ENCODE measurements at places on chromosomes 11 and 22.

DNA sequence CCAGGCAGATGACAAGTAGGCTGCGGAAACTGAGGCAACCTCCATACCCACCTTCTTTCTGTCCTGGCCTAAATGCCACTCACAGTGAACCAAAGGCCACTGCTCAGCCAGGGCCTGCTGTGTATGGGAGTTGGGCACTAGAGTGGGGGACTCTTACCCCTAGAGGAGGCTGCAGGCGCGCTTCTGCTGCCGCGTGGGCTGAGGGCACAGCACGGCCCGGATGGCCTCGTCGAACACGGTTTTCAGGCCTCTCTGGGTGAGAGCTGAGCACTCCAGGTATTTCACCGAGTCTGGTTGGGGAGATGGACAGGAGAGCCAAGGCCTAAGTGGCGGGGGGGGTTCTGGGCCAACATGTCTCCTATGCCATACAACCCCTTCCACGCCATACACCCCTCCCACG is 14.2 kb upstream of the SSTR3 start:
- no peak for DNase-seq

DNA sequence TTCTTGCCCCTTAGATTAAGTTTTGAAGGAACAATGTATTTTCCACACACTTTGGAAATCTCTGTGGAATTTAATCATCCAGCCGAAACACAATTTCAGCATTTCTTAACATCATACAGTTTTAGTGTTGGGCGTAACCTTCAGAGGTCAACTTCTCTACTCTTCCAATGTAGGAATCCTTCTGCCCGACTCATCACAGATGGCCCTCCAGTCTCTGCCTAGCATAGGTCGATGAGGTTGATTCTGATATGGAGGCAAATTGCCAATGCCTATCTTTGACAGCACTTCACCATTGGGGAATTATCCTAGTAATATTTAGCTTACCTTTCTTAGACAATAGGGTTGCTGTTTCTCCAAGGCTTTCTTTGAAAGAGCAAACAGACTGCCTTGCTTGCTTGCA is 175.7 kb upstream of the TTC12 start:
- no peak for DNase-seq

- no peak for DNase-seq
Observed at GRCh38 chr11:92969634-92970347, at the start of gene MTNR1B. MTNR1B (plus strand) TSS chr11:92969651; CDS start chr11:92969726, 75 bp downstream.

DNA sequence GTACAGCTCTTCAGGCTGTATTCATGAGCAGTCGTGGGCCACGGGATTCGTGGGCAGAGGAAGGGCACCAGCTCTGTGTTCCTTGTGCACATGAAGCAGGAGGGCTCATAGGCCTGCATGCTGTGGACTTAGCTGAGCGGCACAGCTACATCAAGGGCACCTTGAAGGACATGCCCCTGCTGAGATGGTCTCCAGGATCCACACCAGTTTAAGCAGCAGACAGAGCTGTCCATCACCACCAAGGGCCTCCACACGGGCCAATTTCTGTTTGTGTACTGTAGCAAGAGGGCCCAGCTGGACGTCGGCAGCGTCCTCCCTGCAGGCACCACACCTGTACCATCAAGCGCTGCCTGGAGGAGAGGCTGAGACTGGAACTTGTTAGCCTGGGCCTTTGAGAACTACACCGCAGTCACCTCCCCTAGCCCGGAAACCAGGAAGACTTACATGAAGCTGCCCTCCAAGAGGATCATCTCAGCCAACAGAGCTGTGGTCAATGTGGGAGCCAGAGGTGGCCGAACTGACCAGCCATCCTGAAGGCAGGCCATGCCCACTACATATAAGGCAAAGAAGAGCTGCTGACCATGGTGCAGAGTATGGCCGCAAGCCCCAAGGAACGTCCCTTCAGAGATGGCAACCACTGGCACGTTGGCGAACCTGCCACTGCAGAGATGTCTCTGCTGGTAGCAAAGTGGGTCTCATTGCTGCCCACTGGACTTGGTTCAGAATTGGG is 32.7 kb upstream of the GNB1L start:
- no peak for DNase-seq

- no peak for DNase-seq
Observed at GRCh38 chr11:61778920-61779650, 13.3 kb downstream of the TMEM258 start.

- DNase-seq: no peak
Observed at GRCh38 chr11:43575913-43576310, 104.6 kb upstream of the HSD17B12 start.

GRCh38 chr11:129239207-129239606 is 47.1 kb upstream of the ARHGAP32 start:
- no peak for DNase-seq

- no peak for DNase-seq
Observed at GRCh38 chr22:44680058-44680457, 21.9 kb upstream of the PRR5 start.

All from stimulated activated CD8-positive, alpha-beta memory T cell treated with anti-CD3 and anti-CD28 coated beads, Interleukin-4, amount 100 ng/mL, for 4 hours (primary cell).